ENCODE measurements at places on chromosomes 2 and 18.

DNA sequence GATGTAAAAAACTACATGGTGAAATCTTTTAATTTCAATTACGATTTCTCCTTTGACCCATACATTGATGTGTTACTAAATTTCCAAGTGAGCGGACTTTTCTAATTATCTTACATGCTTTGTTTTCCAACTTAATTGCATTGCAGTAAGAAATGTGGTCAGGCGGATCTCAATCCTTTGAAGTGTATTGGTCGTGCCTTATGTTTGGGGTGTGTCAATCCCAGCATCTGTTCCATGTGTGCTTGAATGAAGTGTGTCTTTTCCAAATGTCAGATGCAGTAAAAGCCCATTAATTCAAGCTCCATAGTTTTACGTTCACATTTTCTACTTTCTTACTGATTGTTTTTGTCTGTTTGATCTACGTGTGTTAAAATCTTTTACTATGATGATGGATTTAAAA, 113.1 kb downstream of the UXS1 start:
- no peak for DNase-seq

DNA sequence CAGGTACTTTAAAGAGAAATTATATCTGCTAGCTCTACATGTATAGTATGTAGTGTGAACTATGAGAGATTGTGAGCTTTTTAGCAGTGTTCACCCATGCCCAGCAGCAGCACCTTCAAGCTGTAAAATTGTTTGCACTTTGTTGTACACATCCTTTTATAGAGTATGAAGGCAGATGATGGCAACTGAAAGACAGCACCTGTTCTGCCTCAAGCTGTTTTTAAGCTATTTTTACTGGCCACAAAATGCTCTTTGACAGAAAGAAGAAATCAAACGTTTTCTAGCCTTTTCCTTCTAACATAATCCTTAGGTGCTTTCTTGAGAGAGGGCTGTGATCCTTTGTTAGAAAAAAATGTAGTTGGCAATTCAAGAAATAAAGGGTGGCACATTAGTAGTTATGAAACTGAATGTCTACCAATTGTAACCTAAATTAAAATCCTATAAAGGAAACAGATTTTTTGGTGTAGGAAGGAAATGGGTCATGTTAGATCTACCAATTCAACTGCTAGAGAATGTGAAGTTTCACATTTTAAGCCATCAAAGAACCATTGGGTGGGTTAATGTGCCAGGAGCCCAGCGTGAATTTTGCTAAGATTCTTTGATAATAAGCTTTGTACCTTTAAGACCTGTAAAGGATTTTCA, 59.5 kb downstream of the R3HDM1 start:
- no peak for DNase-seq

GRCh38 chr2:165818920-165819319, 24.9 kb upstream of the GALNT3 start:
- no peak for DNase-seq

GRCh38 chr18:13455960-13456481, 237.5 kb downstream of the LDLRAD4 start:
- DNase-seq = no peak

Data from HTR-8/SVneo (cell line).